ENCODE measurements at places on chromosomes 5 and 9. TPM values are rescaled to one million over a fixed set of nuclear protein-coding genes. Genes with fewer than 3 reads are reported as not detected.

DNA sequence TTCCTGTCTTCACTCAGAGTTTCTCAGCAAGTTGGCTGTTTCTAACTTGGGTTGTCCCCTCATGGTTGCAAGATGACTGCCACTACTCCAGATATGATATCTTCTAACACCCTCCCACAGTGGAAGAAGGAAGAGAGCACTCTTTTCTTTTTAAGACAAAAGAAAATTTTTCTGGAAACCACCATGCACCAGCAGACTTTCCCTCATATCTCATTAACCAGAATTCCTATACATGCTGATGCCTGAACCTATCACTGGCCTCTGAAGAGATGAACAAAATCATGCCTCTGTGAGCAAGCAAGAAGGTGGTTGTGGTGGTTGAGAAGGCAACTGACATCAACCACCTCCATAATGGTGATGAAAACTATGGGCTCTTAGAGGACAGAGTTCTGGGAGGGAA lies 56.8 kb downstream of the FEM1C start:
- no peak for DNase-seq

NUTM2F gene
- not detected for total RNA-seq

DNA sequence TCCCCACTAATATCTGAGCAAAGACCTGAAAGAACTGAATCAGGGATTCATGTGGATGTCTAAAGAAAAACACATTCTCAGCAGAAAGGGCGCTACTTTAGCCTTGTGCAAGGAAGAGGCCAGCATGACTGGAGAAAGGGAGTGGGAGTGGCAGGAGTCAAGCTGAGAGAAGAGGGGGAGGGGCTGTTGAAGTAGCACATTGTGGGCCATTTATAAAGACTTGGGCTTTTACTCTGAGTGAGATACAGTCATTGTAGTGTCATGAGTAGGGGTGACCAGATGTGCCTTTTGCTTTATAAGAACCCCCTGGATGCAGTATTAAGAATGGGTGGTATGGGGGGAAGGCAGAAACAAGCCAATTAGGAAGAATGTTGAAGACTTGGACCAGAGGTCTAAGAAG lies 452.8 kb downstream of the ENC1 start:
- no peak for DNase-seq

- no peak for DNase-seq
Observed at GRCh38 chr9:136786451-136786850, 4.7 kb upstream of the TMEM141 start.

GRCh38 chr9:113528088-113528487 lies 64.6 kb downstream of the RGS3 start:
- DNase-seq: peak; percentile 26

GRCh38 chr9:130938652-130939404 lies at the start of gene FIBCD1:
Gene FIBCD1, minus strand, starts transcription at chr9:130939247. Its CDS starts 640 bp downstream, at chr9:130938607.
- no peak for DNase-seq

PLK2 gene
- 14.7 TPM for total RNA-seq

ADAMTSL1 gene
- 1.2 TPM for total RNA-seq

MGAT4B gene
- 102 TPM for total RNA-seq

MEIKIN gene
- total RNA-seq: not detected

DNA sequence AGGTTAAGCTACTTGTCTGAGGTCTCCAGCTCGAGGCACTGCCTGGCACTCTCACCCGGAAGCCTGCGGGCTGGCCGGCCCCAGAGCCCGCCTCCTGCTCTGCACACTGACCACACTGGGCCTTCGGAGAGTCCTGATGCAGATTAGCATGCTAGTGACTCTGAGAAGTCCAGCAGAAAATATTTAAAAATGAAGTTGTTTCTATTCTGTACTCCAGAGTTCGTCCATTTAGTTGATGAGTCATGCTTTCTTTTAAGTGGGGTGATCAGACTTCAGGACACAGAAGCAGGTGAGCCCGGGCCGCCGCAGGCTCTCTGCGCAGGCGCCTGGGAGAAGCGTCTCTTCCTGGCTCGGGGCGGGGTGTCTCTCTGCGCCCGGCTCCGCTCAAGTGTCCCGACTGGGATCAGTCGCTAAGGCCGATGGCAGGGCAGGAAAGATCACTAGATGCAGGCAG lies 32.5 kb downstream of the FAM240B start:
- no peak for DNase-seq

- no peak for DNase-seq
Observed at GRCh38 chr9:75451505-75451904, 363.2 kb downstream of the OSTF1 start.

TOMM5 gene
- total RNA-seq: 58.2 TPM

DNA sequence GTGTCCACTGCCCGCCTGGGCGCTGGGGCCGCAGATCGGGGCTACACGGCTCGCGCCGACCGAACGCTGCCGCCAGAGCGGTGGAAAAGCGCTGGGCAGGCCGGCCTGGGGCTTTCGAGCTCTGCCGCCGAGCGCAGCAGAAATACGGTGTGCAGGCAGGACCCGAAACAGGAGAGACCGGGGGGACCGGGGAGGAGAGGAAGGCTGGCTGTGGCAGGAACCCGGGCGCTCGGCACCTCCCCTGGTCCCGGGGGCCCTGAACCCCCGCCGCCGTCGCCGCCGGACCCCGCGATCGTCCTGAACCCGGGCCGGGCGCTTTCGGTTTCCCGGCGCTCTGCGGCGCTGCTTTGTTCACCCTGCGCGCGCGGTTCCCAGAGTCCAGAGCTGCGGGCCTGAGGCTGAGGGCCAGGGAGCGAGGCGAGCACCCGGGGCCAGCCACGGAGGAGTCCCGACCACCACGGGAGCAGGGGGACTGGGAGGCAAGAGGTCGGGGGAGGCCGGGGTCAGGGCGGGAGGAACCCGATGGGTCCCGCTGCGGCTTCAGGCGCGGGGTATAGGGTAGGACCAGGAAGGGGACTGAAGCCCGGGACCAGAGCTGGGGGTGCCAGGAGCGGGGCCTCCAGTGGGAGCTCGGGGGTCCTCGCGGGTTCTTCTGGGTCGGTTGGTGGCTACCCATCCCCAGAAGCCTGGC lies 12.0 kb downstream of the IRX2 start:
- DNase-seq: no peak

GRCh38 chr9:96171728-96172127 lies 130.2 kb downstream of the HSD17B3 start:
- no peak for DNase-seq

DNA sequence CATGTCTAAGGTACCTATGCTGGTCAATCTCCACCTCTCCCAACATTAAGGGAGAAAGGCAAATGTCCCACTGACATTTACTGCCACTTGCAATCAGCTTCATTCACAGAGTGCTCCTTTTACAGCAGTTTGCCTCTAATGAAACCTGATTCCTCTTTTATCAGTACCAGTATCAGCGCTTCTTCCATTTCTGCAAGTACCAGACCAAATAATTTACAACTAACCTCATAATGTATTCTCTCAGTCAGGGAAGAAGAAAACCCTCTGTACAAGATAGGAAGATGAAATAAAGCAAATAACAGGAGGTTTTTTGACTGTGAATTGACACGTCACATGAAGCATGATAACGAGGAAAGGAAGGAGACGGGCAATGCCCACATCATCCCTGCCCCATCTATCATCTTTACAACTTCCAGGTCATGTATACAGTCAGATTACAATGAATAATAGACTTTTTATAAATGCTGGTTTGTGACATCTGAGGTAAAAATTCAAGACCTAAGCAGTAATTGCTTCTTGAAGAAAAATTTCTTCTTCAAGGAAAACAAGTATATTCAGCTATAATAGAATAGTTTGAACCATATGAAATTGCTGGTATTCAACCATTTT lies 21.9 kb downstream of the ABITRAM start:
- DNase-seq: no peak

GRCh38 chr5:134432174-134432573 lies 20.5 kb upstream of the CDKN2AIPNL start:
- no peak for DNase-seq

DNA sequence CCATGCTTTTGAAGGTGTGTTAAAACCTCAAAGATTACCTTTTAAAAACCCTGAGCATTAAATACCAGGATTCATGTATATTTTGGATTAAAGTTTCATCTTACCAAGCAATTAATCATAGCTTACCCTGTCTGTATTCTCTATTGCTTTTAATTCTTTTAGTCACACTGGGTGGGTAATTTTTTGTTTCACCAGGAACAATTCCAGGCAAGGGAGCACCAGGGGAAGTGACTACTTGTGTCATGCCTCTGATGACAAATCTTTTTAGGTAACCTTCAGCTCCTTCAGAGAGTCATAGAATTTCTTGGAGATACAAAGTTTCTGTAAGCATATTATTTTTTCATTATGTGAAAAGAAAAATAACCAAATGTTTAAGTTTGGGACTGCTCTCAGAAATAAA lies 33.4 kb upstream of the ANXA1 start:
- no peak for DNase-seq

GRCh38 chr5:132751444-132751843 lies 4.2 kb downstream of the CCNI2 start:
- no peak for DNase-seq

GRCh38 chr9:126549246-126550006 lies 64.3 kb upstream of the LMX1B start:
- no peak for DNase-seq

FBP1 gene
- total RNA-seq: 4.3 TPM

DNA sequence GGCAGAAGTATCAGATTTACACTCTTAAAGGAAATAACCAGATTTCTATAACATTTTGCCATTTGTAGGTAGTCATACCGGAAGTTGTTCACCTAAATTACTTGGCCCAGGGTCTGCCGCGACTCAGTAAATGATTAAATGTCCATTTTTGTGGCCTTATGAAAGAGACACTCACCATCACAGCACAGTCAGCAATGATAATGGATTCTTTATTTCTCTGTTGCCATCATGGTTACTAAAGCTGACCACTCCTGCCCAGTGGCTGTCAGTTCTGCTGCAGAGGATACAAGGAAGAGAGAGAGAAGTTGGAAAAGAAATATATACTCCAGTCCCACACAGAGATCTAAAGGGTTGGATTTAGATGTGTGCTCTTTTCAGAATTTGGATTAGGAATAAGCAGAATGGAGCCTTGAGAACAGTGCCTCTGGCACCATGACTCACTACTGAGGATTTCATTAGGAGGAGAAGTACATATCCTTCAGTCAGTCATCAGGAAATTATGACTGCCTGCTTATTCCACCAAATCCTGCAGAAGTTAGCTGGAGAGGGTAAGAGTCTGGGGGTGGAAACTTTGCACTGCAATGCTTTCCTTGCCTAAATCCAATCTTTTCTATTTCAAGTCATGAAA lies 72.8 kb upstream of the EFNA5 start:
- DNase-seq: no peak

- DNase-seq: no peak
Observed at GRCh38 chr9:80866121-80866520, 823.2 kb downstream of the TLE1 start.

- DNase-seq: peak; percentile 81
Observed at GRCh38 chr5:172420235-172420939, 33.9 kb downstream of the SH3PXD2B start.

GARIN3 gene
- not detected for total RNA-seq

OTP gene
- not detected for total RNA-seq

PCDHB10 gene
- 2.7 TPM for total RNA-seq

- no peak for DNase-seq
Observed at GRCh38 chr5:139650031-139650688, 2.0 kb downstream of the CXXC5 start.

SLC45A2 gene
- not detected for total RNA-seq

NTRK2 gene
- 20.4 TPM for total RNA-seq

PCDHB13 gene
- 4.3 TPM for total RNA-seq

DNA sequence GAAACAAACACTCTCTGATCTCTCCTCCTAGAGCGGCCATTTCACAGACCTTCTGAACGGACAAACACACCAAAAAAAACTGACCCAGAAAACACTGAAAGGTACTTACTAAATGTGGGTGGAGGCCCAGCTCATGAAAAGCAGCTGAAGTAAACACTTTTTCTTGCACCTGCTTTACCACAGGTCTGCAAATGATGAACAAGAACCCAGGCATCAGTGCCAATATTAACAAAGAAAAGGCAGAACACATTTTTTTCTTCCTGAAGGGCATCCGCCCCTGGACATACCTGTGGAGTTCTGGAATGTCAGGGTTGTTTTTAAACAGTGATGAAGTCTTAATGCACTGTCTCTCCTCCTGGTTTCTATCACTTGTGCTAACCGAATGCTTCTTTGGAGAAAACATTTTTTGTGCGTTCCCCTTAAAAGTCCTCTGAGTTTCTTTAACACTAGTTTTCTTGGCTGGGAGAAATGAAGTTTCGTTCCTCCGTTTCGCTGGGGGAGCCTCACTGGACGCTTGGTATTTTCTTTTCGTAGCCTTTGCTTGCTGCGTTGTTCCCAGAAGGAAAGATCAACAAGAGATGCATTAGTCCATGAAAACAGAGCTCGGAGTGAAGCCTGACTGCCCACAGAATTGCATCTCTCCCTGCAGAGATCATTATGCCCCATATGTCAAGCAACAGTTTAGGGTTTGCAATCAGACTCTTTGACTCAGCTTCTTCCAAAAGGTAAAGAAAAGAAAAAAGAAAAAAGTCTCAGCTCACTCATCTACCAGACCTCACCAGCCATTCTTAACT lies 7.4 kb downstream of the DDX31 start:
- DNase-seq: no peak

MCIDAS gene
- total RNA-seq: not detected

DNA sequence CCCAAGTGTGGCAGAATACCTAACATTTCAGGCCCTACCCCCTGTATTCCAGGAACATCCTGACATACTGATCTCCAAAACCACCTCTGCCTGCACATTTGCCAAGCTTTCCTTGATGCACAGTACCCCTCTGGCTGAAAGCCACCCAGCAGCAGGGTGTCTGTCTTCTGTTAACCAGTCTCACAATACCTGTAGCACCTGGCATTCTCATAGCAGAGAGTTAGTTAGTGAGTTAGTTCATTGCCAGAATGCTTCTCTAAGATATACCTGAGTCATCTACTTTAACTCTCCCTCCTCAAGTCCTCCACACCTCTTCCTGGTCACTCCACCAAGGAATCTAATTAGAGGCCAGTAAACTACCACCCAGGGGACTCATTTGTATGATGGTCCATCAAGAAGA lies 46.1 kb upstream of the IL7R start:
- DNase-seq: no peak

DNA sequence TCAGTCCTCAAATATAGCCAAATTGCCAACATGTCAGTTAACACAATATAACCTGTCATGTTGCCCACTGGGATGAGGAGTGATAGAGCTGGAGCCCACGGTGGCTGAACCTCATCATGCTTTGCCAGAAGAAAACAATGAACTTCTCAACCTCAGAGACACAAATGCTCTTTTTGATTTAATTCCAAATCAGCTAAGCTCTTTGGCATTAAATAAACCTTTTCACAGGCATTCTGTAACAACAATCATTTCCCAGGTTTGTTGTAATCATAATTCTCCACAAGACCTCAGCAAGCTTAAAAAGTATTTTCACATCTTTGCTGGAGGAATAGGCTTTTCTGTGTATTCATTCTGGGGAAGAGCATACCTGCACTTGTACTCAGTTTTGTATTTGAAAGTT lies 830.9 kb downstream of the MAT2B start:
- no peak for DNase-seq

All from ovary (tissue), 10 donors.